Epithelial cell of esophagus (primary cell): ENCODE measurements at places on chromosomes 7 and 10.

DNA sequence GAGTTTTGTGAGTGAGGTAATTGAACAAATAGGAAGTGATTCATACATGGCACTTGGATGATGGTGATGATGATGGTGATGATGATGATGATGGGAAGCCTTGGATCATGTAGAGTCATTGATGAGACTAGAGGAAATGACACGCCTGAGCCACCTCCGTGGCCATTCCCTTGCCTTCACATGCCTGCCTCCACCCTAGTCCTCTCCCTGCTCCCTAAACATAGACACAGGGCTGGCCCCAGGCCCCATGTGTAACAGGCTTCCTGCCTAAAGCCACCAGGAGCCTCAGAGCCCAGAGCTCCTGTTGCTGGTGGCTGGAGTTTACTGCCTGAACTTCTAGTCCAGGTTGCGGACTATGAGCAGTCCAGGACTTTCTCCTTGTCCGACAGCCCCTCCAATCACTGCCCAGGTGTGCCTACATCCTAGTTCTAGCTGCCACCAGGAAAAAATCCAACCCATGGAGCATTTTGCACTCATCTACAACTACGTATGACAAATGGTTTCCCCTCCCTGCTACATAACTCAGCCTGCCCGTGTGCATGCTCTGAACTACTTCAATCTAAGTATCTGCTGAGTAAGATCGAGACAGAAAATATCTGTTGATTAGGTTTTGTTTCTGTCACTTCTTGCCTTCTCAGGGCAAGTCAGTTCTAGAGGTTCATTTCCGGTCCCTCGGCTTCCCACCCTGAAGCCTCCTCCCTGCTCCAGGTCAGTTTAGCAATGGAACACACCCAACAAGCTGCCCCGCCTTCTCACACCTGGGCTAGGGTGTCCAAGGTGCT is 35.5 kb upstream of the KDM7A start:
- peak; percentile 89 for DNase-seq

DNA sequence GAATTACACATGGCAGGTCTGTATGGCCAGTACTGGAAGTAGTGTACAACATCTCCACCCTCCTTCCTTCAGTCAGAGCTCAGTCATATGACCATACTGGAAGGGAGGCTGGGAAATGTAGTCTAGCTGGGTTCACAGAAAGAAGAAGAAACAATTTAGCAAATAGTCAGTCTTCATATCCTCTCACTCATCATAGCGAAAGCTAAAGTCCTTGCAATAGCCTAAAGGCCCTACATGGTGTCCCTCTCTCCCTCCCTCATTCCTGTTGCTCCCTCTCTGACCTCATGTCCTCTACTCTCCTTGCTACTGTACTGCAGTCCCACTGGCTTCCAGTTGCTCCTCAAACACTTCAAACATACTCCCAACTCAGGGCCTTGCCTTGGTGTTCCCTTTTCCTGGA is 4.3 kb upstream of the CALU start:
- DNase-seq = no peak

GRCh38 chr7:53491051-53491450 is 455.6 kb downstream of the POM121L12 start:
- DNase-seq = no peak

DNA sequence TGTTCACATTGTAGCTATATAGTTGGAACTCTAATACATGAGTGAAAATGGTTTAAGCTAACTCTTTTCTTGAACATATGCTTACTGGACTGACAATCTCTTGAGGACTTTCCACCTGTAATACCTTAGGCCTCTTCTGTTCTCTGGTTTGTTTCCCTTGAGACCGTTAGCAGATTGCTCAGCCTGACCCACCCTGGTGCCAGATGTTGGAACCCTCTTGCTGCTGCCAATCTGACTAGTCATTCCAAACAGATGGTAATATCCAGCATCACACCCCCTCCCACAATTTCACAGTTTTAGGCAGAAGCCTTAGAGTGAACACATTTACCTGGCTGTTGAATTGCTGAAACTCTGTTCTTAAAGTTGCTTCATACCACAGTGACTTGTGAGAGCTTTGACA is 18.7 kb downstream of the CALD1 start:
- no peak for DNase-seq

- no peak for DNase-seq
Measured at GRCh38 chr7:26413007-26413691, 121.5 kb downstream of the SNX10 start.

- DNase-seq = peak; percentile 99
Measured at GRCh38 chr7:126700807-126701604, 551.7 kb downstream of the GRM8 start.

- no peak for DNase-seq
Measured at GRCh38 chr10:120172356-120172755, 279.8 kb downstream of the SEC23IP start.

DNA sequence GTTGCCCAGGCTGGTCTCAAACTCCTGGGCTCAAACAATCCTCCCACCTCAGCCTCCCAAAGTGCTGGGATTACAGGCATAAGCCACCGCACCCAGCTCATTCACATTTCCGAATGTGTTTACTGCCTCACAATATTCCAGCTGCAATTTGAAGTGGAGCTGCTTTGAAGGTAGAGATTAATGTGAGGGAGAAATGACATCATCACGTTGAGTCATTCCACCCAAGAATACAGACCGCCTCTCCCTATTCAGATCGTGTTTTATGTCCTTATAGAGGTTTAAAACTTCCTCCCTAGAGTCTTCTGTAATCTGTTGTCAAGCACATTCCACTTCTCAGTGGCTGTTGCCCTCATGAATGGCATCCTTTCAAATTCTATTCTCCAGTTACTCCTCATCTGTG is 100.4 kb upstream of the PDGFA start:
- DNase-seq = peak; percentile 79

GRCh38 chr7:108327353-108327752 is 128.9 kb downstream of the NRCAM start:
- DNase-seq = no peak

DNA sequence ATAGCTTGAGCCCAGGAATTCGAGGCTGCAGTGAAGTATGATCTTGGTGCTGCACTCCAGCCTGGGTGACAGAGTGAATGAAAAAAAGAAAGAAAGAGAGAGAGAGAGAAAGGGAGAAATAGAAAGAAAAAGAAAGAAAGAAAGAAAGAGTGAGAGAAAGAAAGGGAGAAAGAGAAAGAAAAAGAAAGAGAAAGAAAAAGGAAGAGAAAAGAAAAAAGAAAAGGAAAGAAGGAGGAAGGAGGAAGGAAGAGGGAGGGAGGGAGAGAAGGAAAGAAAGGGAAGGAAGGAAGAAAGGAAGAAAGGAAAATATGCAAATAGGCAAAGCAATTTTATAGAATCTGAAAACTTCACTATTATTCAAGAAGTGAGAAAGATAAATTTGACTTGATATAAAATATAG is 24.5 kb upstream of the JCAD start:
- DNase-seq = no peak

DNA sequence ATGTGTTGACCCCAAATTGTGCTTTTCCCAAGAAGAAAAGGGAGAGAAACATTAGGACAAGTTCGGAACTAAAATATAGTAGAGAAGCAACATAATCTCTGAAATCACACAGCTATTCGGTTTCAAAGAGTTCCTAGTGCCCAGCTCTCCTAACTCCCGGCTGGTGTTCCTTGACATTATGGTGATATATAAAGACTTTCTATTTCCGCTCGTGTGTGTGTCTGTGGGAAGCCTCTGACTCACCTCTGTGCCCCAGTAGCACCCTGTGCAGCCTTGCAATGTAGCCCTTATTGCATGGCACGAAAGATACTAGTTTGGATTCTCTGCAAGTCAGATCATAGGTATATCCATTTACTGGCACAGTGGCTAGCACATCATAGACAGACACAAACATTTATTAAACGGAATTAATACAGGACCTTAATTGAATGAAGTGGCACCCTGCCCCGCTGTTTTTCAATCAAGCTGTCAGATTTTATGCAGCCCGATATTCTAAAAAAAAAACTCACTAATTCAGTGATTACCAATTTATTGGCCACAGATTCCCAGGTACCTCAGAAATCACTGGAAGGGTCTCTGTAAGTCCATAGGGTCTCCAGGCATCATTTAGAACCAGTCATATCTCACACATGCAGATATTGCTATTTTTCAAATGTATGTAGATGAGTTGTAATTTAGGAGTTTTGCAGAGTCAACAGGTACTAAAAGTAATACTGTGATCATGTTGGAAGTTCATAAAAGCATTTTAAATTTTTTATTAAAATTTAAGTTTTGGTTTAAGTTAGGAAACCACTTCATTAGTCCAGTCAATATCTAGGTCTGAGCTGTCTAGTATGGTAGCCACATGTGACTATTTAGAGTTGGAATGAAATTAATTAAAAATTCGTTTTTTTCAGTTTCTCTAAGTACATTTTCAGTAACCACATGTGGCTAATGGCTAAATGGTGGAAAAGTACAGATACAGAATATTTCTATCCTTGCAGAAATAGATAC is 43.3 kb downstream of the SFTPD start:
- DNase-seq = peak; percentile 27

GRCh38 chr10:124671486-124672075 is 72.6 kb downstream of the FAM53B start:
- DNase-seq = peak; percentile 72

DNA sequence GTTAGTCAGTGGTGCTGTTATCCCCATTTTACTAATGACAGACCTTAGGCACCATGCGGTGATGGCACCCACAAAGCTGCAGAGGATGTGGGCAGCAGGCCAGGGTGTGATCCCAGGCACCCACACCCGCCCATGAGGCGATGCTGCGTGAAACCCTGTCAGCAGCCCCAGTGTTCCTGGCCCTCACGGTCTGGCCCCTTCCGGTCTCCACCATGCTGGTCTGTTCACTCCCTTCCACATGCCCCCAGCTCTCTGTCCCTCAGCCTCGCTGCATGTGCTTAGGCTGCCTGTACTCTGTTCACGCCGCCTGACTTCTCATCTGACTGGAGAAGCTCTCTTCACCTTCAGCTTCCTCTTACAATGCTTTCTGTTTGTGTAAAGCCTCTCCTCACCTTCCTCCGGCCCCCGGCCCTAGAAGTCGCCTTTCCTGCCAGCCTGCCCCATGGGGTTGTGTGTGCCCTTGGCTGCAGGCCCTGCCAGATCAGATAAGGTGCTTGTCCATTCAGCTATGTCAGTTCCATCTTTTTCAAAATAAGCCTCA is 17.6 kb upstream of the ORAI2 start:
- DNase-seq = no peak

DNA sequence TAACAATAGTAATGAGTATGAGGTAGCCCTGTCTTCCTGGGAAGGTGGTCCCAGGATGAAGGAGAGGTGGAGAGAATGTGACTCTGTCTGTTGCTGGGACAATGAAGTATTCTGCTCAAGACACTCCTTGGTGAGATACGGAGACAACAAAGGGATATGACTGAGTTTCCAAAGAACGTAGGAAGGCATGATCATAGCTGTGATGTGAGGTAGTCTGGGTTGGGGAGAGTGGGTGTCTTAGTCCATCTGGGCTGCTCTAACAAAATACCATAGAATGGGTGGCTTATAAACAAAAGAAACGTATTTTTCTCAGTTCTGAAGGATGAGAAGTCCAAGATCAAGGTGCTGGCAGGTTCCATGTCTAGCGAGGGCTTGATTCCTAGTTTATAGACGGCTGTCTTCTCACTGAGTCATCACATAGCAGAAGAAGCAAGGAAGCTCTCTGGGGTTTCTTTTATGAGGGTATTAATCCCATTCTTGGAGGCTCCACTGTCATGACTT is 84.9 kb upstream of the RHOBTB1 start:
- DNase-seq = no peak

DNA sequence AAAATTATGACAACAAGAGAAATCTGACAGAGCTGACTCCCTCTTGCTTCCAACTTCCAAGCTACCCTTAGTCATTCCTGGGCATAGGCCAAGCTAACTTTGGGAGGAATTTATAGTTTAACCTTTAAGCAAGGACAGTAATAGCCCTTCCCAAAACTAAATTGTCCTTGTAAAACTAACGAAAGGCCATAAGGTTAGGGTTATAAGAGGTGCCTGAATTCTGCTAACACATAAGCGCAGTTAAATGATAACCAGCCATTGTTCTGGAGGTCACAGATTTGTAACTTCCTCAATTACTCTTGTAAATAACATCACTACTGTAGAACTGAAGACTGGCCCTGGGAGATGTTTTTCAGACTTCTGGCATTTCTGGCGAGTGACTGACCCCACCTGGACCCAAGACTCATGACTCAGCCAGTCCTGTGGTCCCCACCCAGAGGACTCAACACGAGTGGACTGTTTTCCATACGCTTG is 481.2 kb downstream of the KCNMA1 start:
- no peak for DNase-seq

DNA sequence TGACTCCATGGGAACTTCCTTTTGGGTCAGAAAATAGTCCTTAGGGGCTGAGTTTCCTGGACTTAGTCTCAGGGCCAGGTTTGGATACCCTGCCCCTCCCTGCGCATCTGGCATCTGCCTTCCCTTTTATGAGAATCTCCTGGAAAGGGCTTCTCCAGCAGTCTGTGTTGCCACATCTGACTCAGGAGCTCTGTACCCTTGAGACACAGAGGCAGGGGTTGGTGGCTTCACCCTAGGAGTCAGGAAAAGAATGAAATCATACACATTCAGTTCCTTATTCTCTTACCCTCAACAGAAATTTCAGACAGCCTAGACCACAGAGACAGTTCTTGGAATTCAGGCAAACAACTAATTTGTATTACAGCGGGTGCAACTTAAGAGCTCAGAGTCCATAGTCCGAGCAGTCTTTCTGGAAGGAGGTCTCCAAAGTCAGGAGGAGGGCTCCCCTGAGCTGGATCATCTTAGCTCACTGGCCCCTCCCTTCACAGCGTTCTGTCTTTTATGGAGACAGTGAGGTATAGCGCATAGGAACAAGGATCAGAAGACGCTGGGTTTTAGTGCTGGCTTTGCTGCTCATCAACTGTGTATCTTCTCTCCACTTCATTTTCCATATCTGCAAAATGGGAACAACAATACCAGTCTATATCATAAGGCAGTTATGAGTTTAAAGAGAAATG is 3.0 kb upstream of the PLAU start:
- peak; percentile 51 for DNase-seq

GRCh38 chr10:46068117-46068516 is 22.0 kb upstream of the MSMB start:
- no peak for DNase-seq

GRCh38 chr10:128932071-128932820 is 534.8 kb upstream of the MGMT start:
- no peak for DNase-seq
